ENCODE measurements at places on chromosomes 6 and 20.

- no peak for DNase-seq
Observed at GRCh38 chr20:51614687-51615086, 72.2 kb upstream of the NFATC2 start.

DNA sequence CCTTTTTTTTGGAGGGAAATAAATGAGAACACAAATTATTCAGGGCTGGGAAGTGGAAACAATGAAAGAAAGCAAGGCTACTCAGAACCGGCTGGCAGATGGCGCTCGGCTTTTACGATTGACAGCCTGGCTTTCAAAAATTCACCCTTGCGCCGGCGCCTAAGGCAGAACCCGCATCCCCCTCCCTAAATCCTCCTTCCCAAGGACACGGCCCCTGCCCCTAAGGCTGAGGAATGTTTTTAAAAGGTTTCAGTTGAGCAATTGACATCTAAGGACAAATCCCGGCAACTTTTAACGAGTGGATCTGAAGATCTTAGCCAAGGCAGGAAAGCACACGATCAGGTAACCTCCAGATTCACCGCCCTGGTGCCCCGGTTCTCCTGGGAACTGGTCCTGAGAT is 16.3 kb downstream of the GNAS start:
- peak; percentile 49 for DNase-seq

GRCh38 chr20:16451001-16451400 is 122.2 kb downstream of the KIF16B start:
- DNase-seq = no peak

- peak; percentile 5 for DNase-seq
Observed at GRCh38 chr6:105646391-105646867, 243.5 kb upstream of the PREP start.

DNA sequence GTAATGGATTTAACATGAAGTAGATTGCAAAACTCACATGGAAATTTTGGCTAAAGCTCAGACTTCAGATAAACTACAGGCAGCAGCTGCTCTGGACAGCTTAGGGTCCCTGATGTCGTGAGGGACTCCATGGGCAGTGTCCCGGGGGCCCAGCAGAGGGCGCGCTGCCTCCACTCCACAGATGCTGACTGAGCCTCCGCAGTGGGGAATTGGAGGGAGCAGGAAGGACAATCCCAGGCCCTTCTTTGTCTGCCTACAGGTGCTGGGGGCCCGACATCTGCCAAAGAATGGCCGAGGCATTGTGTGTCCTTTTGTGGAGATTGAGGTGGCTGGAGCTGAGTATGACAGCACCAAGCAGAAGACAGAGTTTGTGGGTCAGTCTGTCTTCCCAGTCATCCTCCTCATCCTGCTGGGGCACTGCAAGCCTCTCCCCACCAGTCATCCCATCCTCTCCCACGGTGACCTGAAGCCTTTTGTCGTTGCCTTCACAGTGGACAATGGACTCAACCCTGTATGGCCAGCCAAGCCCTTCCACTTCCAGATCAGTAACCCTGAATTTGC is 35.9 kb downstream of the PLCG1 start:
- peak; percentile 74 for DNase-seq

DNA sequence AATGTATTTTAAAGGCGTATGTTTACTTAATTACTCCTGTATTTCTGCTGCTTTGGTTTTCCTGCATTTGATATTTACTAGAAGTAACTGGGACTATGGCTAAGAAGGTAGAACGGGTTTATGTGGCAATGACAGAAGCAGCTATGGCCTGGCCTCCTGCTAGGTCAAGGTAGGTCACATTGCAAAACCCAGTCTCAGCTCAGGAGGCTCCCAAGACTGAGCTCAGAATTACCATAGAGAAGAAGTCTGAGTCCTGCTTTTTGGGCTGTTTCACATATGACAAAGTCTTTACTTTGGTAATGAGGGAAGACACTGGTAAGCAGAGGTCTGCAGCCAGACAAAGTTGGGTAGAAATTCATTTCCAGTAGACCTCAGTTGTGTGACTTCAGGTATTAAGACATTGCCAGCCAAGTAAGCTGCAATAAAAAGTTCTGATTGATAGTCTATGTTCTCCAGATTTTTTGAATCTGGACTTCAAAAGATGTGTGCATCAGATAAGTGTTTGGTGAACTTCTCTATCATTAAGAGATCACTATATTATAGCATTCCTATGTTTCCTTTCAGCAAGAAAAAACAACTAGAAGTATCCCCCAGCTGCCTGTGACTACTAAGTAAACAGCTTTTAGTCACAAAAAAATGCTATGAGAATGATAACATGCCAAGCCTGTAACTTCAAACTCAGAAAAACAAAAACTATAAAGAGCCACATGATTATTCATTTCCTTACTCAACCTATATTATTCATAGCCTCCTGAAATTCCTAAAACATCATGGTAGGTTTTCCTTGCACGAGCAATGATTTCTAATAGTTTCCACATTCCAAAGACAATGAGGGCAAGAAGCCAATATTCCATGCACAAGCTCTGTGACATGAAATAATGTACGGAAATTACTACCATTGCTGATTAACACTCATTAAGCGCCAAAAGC is 312.3 kb downstream of the HAO1 start:
- DNase-seq = peak; percentile 26

DNA sequence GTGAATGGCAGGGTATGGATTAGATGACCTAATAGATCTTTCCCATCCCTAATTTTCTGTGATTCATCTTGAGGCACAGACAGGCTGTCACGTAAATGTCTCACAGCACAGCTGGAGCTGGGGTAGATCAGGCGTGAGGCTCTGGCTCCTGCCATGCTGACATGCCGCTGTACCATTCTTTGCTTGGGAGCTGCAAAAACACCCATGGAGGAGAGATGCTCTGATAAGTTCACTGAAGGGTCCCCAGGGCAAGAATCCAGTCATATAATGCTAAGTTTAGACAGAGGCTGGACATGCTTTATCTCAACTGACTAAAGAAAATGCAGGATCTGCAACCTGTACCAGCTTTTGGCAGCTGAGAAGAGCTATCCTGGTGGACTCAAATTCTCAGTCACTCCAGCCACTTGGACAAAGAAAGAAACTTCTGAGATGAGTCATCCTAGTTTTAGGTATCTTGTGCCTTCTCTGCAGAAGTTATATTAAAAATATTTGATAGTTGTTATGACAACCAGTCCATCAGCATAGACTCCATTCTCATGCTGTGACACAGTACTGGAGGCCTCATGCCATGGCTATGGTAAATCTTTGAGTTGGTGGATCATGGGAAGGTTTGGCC is 185.1 kb upstream of the RAB32 start:
- DNase-seq = peak; percentile 46

- peak; percentile 88 for DNase-seq
Observed at GRCh38 chr6:165439928-165440554, 130.6 kb upstream of the C6orf118 start.

DNA sequence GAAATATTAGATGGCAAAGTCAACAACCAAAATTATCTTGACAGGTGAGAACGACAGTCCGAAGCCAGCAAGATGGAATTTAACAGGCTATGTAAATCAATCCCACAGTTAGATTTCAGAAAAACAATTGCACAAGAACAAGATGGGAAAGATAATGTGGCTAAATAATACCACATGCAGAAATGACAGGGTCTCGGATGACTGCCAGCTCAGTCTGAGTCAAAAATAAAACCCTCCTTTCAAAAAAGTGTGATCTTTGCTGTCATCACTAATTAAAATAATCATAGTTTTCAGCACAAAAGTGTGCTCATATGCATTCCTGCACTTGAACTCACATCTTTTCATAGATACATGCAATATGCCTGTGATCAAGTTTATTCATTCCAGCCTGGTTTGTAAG is 25.9 kb downstream of the FOXQ1 start:
- no peak for DNase-seq

DNA sequence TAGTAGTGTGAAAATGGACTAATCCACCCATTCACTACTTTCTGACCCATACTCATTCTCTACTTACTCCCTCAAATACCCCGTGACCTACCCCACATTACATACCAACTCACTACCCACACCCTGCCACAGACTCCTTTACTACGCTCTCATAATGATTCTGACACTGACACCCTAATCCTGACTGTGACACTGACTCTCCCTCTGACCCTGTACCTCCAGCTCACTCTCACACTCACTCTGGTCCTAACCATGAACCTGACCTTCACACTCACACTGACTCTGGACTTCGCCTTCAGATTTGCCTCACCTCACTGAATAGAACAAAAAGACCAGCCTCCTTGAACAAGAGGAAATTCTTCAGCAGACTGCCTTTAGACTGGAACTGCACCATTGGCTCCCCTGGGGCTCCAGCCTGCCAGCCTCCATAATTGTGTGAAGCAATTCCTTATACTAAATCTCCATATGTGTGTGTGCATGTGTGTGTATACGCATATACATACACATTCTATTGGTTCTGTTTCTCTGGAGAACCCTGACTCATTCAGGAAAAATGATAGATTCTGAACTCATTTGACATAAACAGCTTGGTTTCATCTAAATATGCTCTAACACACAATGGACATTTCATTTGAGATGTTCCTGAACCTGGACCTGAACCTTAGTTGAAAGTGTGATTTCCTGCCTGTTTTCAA is 10.5 kb upstream of the ZNF343 start:
- DNase-seq = peak; percentile 80

DNA sequence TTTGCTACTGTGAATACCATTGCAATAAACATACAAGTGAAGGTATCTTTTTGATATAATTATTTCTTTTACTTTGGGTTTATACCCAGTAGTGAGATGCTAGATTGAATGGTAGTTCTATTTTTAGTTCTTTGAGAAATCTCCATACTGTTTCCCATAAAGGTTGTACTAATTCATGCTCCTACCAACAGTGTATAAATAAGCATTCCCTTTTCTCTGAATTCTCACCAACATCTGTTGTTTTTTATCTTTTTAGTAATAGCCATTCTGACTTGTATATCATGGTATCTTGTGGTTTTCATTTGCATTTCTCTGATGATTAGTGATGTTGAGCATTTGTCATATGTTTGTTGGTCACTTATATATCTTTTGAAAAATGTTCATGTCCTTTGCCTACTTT is 183.6 kb upstream of the LRFN2 start:
- DNase-seq = no peak

- DNase-seq = peak; percentile 20
Observed at GRCh38 chr6:110617057-110617456, 140.6 kb upstream of the SLC22A16 start.

DNA sequence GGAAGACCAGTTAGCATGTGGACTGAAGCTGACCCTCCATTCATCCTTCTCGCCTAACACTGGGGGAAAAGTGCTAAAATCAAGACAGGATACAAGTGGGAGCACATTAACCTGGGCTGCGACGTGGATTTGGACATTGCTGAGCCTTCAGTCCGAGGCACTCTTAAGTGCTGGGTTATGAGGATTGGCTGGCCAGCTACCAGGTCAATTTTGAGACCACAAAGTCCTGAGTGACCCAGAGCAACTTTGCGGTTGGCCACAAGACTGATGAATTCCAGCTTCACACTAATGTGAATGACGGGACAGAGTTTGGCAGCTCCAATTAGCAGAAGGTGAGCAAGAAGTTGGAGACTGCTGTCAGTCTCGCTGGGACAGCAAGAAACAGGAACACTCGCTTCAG is 20.7 kb downstream of the FUCA2 start:
- no peak for DNase-seq

DNA sequence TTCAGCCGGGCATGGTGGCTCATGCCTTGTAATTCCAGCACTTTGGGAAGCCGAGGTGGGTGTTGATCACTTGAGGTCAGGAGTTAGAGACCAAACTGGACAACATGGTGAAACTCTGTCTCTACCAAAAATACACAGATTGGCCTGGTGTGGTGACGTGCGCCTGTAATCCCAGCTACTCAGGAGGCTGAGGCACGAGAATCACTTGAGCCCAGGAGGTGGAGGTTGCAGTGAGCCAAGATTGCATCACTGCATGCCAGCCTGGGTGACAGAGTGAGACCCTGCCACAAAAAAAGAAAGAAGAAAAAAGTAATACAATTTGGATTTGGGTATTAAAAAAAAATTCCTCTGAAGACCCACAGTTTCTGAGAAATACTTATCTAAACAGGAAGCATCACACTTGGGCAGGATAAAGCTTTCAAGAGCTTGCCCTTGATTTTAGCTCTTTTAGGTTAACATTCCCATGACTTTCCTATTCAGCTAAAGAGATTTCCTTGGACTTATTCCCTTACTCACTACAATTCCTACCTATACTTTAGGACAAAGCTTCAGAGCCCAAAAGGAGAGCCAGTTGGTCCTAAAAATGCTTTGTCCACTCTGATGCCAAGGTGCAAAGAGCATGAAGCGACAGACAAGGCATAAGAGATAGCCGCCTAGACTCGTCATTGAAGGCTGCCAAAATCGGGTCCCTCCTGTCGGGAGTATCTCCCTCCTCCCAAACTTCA is 1.9 kb downstream of the ELOVL2 start:
- DNase-seq = no peak

DNA sequence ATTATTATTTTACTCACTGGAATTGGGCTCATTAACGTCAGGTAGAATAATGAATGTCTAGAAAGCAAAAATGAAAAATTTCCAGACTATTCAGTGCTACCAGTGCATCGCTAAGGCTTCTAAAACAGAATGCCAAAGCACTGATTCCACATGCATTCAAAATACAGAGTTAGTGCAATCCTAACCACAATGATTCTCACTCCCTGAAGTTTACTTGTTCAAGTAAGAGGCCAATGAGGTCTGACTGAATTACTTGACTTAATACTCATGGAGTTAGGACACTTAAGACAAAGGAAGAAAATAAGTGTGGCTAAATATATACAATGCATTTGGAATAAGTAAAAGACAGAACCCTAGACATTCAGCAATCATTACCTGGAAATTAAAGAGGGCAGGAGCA is 220.5 kb downstream of the PKHD1 start:
- no peak for DNase-seq

- no peak for DNase-seq
Observed at GRCh38 chr20:63342561-63343459, 18.3 kb downstream of the CHRNA4 start.

DNA sequence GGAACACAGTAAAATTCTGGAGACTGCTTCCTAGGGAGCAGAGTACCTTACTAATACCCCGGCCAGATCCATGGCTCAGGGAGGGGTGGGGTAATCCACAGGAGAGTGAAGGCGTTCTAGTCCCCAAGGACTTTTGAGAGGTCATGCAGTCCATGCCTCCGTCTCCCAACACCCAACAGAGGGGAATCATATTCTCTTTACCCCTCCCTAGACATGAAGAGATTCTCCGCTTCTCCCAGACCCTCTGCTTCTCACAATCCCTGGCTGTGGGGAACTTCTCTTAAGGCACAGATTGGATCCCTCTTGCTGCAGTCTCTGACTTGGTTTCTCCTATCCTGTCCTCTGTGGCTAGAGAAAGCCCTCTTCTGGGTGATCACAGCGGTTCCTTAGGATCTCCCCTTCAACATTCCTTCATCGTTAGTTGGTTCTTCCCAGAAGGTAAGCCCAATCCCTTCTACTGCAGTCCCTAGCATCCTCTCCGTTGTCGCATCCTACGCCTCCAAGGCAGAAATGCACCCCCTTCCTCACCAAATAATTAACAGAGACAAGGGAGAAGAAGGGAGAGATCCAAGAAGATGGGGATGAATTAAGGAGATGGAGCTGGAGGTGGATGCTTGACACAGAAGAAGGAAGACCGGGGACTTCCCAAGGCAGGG is 562 bp downstream of the GGT7 start:
- no peak for DNase-seq

Data from choroid plexus epithelial cell (primary cell).